NCI-H226 (cell line): ENCODE measurements at places on chromosomes 1 and 21.

DNA sequence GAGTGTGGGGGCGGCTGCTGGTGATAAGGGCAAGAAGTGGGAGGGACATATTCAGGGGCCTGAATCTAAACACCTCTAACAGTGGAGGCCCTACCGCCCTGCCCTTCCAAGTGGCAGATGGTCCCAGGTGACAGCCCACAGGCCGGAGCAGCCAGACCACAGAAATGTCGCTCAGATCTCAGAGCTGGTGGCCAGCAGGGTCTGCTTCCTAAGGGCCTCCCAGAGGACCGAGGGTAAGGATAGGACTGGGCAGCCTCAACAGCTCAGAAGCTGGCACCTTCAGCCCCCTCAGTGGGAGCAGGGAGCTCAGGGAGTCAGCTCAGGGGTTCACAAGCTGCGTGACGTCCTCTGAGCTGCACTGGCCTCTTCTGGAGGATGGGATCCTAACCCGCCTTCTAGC, 201.8 kb upstream of the ZC3H12A start:
- DNase-seq: no peak

DNA sequence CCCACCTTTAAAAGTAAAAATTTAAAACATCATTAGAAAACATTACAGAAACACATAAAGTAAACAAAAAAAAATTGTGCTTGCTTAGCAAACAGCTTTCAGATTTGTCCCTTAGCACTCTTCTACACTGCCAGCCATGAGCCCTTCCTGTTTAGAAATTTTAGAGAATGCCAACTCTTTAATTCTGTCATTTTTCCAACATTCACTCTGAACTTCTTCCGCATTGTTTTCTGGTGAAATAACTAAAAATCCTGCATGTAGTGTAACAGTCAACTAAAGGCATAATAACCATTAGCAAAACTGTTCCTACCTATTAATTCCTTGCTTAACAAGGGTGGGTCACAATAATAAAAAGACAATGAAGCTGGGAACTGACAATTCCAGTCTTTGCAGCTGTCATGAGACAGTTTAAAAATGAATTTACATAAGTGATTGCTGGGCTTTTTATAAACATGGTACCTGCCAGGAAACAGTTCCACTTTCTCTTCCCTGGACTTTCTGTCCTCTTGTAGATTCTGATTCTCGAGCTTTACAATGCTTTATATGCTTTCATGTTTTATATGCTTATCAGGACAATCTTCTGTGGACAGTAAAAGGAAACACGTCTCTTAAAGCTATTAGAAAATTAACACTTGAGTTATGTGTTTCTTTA, 19.0 kb downstream of the GNG12 start:
- no peak for DNase-seq

GRCh38 chr1:45191418-45191783, 15.0 kb downstream of the ZSWIM5 start:
- DNase-seq: no peak

DNA sequence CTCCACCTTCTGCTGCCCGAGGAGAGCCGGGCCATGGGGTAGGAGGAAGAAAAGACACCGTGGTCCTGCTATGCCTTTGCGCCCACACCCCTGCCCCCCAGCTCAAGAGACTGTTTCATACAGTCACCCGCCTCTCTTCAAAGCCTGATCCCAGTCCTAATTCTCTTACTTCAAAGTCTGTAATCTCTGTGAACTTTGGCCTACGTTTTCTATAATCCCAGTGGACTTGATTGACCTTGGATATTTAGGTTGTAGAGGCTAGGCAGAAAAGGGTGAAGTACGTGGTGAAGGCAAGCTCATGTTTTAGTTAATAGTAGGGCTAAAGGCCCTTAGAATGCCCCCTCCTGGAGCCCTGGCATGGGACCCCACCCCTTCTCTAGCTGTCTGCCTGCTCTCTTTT, 28.4 kb downstream of the VPS13D start:
- DNase-seq: no peak

DNA sequence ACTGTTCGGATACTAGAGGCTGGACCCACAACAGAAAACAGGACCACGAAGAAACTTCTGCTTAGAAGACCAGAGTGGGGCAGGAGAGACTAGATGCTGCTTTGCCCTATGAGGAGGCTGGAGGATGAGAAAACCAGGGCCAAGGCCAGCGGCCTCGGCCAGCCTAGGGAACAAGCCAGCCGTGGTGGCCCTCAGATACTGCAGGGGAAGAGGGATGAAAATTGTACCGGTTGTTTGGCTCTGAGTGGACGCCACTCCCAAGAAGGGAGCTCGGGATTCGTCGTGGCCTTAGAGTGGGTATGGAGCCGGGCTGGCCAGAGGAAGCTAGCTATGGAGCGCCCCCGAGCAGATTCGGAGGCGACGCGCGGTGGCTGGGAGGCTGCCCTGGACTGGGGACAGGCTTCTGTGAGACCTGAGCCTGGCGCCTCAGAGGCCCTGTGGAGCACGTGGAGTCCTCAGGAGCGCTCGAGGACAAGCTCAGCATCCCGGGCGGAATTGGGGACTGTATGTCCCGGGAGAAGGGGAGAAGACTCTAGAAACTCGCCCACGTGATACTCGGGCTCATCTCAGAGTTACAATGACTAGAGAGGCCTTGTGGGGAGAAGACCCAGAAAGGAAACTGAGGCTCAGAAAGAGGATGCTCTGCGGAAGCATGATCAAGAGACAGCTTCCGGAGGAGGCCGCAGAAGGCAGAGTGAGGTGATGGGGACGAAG, 2.8 kb downstream of the PRRX1 start:
- no peak for DNase-seq

DNA sequence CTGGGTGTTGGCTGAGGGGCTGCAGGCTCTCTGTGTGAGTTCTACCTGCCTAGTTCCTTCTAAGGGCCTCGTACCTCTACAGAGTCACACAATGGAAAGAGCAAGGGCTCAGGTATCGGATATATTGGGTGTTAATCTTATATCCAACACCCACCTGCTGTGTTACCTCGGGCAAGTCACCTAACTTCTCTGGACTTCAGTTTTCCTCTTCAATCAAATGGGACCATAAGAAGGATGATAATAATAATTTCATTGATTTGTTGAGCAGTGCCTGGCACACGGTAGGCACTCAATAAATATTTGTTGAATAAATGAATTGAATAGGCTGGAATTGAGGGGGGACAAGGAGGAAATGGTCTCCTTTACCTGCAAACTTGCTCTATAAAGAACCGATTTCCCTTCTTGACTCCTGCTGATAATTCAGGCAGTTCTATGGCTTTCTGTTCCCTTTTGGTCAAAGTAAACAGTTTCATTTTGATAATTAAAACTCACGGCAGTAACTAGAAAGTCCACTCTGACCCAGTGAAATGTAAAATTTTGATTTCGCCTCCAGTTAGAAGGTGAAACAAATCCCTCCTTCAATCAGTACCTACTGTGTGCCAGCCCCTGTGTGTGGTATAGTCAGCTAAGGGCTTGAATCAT, 16.5 kb upstream of the MAN1C1 start:
- no peak for DNase-seq

GRCh38 chr1:30274976-30275621, 448.3 kb downstream of the MATN1 start:
- DNase-seq: no peak

- DNase-seq: peak; percentile 91
Observed at GRCh38 chr1:206513312-206514111, 6.2 kb downstream of the RASSF5 start.

- peak; percentile 95 for DNase-seq
Observed at GRCh38 chr1:150563340-150564038, 14.3 kb downstream of the ADAMTSL4 start.

DNA sequence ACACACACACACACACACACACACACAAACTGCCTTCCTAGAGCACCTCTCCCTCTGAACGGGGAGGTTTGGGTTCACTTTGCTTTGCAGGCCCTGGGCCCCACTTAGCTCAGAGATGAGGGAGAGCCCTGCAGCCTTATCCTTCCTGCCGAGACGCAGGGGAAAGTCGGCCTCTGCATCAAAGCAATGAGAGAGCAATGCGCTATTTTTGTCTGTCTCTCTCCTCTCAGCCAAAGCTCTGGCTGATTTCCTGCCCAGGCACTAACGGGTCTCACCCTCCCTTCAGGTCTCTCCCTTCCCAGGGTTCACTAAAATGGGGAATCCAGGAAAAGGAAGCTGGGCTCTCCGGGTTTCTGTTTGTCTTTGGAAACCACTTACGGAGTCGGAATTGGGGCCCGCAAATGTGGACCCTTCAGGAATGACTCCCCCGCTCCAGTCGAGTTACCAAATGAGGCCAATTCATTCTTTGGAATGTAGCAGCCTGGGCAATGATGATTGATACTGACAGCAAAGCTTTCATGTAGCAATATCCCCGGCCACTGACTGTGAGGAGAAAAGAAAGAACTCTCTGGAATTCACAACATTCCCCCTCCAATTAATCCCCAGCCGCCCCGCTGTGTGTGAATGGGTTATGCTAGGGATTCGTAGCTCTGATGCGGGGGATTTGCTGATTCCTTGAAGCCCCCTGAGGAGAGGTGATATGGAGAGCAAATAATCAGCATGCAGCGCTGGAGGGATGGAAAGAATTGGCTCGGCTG, 61.5 kb upstream of the WLS start:
- DNase-seq: peak; percentile 52

DNA sequence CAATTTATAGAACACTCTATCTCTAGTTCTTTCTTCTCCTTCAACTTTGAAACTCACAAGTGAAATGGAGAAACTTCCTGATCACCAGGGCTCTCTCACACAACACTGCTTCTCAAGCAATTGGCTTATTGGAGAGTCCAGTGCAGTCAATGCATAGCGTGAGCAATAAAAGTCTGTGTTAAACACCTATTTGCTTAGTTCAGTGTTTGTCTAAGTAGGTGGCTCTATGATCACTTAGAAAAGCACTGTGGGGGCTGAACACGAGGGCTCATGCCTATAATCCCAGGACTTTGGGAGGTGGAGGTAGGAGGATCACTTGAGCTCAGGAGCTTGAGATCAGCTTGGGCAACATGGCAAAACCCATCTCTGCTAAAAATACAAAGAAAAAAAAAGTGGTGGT, 12.2 kb downstream of the CTSS start:
- DNase-seq: no peak

DNA sequence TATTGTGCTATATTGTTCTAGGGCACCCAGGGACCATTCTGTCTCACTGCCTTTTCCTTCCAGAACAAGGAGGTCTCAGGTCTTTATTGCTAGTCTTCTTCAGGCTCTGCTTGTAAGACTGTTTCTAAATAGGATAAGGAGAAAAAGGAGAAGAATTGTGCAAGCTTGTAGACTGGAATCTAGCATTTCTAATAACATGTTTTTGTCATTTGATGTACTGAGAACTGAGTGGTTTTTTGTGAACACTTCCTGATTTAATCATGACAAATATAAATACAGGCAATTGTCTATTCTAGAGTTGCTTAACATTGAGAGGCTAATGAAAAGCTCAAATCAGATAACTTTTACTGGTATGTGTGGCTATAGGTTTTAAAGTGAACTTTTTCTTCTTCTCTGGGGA, 77.6 kb downstream of the CLIC4 start:
- no peak for DNase-seq

- peak; percentile 69 for DNase-seq
Observed at GRCh38 chr1:25904943-25905679, 1.1 kb downstream of the STMN1 start.
